ENCODE measurements at places on chromosomes 7 and 10.

DNA sequence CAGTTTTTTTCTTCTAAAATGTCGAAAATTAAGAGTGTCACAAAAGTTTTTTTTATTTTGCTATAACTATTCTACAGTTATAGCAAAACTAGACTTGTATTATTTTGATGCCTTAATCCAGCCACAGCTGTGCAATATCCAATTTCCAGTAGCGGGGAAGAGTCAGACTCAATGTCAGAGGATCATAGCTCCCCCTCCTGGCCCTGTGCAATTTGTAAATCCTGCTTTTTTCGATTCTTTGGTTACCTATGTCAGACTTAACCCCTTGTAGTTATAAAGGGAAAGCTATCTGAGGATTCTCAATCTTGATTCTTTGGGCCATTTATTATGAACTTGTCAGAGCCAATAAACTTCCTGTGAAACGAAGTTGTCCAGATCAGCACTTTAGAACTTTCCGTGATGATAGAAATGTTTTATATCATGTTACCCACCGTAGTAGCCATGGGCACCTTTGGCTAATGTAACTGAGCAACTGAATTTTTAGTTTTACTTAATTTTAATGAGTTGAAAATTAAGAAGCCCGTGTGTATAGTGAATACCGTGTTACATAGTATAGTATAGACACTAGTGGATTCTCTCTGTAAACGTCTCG, 87.7 kb upstream of the PRKCQ start:
- DNase-seq = peak; percentile 70

DNA sequence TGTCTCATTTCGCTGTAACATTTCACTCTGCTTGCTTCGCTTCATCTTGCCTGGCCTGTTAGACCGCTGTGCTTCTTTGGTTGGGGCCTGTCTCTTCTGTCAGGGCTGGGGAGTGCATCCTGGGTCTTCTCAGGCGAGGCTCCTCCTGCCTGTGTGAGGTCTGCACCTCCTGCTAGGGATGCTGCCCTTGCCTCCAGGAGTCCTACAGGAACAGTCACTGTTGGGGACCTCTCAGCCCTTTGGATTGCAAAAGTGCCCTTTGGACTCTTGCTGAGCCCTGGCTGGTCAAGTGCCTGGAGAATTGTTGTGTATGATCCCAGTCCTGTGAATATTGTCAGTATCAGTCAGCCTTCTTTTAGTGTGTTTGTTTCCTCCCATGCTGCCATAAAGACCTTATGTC, 84.1 kb downstream of the MDFIC start:
- peak; percentile 47 for DNase-seq

GRCh38 chr7:45157653-45158401, at the start of gene RAMP3:
Gene RAMP3, plus strand, starts transcription at chr7:45157791. Its CDS starts 38 bp downstream, at chr7:45157829.
- DNase-seq = no peak

DNA sequence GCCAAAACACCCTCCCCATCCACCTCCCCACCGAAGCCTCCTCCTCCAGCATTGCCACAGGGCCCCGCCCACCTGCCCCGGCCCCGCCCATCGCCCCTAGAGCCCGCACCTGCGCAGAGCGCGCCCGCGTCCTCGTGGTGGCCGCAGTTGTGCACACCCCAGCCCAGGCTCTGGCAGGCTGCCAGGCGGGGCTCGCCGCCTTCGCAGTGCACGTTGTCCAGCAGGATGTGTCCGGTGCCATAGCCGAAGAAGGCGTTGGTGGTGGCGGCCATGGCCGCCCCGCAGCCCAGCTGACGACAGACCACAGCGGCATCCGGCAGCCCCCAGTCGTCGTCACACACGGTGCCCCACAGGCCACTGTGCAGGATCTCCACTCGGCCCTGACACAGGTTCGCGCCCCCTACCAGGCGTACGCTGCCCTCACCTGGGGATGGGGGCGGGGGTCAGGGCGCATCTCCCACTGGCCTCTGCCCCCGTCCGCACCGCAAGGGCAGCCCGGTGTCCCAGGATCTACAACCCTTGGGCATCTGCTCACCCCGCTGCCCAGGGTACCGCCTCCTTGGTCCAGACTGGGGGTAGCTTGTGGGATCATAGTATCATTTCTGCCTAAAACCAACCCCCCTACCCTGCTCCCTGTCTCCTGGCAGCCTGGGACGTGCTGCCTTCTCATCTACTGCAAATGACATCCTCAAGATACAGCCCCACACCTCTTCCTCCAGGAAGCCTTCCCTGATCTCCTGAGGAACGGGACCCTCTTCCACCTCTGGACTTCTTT, 11.9 kb downstream of the SSC4D start:
- peak; percentile 65 for DNase-seq

DNA sequence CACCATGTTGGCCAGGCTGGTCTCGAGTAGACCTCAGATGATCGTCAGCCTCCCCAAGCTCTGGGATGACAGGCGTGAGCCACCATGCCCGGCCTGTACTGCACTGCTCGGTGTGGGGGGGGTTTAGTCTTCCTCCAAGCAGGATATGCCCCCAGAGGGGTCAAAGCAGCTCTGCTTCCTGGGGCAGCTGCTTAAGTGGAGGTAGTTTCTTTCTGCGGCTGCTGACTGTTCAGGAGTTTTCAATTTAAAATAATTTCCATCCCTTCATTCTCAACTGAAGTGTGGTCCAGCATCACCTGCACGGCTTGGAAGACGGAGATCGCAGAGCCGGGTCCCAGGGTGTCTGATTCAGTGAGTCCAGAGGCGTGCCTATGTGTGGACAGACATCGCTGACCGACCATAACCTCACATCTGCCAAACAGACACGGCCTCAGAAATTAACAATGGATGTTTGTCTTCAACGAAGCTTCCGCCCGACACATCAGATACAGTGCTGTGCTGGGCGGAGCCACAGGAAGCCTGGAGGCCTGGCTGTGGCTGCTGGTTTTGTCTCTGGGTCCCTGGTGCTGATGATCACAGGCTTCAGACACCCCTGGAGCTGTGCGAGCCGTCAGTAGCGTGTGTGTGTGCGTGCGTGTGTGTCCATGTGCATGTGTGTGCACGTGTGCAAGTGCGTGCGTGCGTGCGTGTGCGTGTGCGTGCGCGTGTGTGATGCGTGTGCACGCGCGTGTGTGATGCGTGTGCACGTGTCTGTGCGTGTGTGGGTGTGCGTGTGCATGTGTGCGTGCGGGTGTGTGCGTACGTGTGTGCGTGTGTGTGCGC, 226.5 kb upstream of the PITRM1 start:
- DNase-seq = no peak

DNA sequence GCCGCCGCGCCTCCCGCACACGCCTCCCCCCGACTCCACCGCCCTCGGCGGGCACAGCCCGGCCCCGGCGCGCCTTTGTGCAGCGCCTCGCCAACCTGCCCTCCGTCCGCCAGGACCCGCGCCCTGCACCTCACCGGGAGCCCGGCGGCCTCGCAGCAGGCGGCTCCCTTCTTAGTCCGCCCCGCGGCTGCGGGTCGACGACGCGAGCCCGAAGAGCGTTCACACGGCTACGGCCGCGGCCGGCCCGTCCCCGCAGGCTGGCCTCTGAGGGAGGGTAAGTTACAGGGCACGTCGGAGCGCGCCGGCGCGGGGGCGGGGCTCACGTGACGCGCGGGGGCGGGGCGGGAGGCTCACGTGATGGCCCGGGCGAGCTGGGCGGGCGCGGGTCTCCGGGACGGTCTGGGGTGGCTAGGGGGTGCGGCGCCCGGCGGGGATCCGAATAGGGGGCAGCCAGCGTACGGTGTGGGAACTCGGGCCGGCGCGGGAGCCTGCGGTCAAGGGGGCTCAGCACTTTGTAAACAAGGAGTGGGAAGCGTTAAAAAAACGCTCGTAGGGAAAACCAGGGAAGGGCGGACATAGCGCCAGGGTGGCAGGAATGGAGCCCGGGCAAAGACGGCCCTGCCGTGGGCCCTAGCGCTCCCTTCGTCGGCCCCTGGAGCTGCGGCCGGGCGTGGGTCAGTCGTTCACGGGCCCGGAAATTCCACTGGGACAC, at the start of gene ARHGAP12:
TSS of gene ARHGAP12 (minus strand) at position 283 of the 712 bp plus-strand sequence. CDS start 19,976 bp downstream, outside the sequence.
- peak; percentile 81 for DNase-seq

DNA sequence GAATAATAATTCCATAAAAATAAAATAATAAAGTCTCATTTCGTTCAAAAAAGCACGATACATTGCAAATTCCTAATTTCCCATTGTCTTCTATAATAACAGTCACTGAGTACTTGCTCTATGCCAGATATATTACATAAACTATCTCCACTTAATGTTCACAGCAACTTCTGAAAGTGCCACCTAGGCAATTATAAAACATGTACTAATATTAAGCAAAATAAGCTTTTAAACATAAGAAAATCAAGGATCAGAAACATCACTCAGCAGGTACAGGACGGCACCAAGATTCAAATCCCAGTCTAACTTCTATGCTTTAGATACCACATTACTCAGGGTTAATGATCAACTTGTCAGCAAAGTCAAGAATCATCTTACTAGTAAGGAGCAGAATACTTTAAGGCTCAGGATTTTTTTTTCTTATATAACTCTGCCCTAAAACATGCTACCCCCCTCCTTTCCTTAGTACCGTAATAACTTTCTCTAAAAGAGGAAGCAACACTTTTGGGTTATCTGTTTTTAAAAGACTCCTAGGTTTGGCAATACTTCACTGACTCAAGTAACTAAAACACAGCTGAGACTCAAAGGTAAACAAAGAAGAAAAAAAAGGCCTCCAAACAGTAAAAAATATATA, 51.3 kb downstream of the USP6NL start:
- DNase-seq = peak; percentile 40

DNA sequence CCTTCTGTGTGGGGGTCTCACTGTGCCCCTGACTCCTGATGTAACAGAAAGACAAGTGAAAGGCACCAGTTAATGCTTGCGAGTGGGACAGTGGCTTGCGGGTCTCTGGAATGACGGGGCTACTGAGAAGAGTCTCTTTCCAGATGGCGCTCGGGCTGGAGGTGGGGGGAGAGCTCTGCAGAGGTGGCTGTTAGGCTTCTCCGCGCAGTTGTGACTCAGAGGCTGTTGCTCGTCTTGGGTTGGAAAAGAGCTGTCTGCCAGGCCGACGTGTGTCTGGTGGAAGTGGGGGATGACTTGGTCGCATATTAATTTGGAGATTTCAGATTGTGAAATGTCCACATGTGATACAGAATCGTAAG, 27.9 kb upstream of the SH2B2 start:
- DNase-seq = no peak

GRCh38 chr7:138023618-138024342, 21.9 kb upstream of the CREB3L2 start:
- DNase-seq = no peak

GRCh38 chr10:114379631-114380041, 24.7 kb downstream of the AFAP1L2 start:
- peak; percentile 46 for DNase-seq

DNA sequence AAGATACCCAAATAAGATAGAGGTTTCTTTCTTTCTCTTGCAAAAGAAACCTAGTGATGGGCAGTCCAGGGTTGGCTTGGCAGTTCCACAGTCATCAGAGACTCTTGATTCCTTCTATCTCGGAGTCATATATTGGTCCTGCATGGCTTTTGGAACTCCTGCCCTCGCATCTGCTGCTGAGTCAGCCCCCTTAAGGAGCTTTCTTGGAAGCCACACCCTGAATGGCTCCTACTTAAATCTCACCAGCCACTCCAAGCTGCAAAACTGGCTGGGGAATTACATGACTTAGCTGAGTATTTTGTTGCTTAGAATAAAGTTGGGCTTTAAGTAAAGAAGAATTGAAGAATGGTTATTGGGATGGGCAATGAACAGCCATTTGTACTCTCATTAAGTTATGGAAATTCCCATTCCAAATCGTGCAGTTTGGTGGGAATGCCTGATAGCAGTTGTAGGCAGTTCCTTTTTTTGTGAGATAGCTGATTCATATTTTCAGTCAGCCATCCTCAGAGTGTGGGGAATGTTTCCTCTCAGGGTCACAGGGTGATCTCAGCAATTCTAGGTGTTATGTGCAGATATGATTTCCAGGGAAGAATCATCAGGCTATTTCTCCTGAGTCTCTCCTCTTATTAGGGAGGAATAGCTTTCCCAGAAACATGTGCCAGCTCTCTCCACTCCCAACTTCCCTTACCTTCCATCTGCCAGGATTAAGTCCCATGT, 209.9 kb downstream of the BBS9 start:
- DNase-seq = no peak

- no peak for DNase-seq
Measured at GRCh38 chr7:70143075-70144044, 545.1 kb downstream of the AUTS2 start.

DNA sequence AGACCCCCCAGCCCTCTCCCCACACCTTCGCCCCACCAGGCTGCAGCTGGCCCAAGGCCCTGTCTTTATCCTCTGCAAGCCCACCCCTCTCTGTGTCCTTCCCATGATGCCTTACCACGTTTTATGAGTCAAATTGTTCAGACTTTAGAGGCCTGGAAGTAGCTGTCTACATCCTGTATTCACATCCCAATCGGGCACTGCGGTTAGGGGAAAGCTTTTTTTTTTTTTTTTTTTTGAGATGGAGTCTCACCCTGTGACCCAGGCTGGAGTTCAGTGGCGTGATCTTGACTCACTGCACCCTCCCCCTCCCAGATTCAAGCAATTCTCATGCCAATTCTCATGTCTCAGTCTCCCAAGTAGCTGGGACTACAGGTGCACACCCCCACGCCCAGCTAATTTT, 121.5 kb upstream of the SH2B2 start:
- peak; percentile 10 for DNase-seq

- no peak for DNase-seq
Measured at GRCh38 chr10:8829592-8829991, 775.1 kb downstream of the GATA3 start.
